PC-3 (cell line): ENCODE measurements at places on chromosomes 4 and X.

DNA sequence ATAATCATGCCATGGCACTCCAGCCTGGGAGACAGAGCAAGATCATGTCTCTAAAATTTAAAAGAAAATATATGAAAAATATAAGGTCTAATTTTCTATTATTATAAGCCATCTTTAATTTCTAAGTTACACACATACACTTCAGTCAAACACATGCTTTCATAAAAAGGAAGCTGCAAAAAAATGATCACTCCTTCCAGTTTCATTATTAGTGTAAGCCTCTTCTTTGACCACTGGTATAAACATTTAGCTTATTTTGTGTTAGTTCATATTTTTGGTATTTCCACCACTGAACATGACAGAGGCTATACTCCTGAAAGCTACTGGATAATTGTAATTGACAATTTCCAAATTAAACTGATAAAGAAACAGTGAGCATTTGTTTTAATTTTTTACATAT, 163.3 kb upstream of the USP38 start:
- DNase-seq, result no peak
- peaks cover 21% of the 10 kb centered on the region for H3K4me1 ChIP-seq
- no peaks in the 10 kb centered on the region for H3K27me3 ChIP-seq

DNA sequence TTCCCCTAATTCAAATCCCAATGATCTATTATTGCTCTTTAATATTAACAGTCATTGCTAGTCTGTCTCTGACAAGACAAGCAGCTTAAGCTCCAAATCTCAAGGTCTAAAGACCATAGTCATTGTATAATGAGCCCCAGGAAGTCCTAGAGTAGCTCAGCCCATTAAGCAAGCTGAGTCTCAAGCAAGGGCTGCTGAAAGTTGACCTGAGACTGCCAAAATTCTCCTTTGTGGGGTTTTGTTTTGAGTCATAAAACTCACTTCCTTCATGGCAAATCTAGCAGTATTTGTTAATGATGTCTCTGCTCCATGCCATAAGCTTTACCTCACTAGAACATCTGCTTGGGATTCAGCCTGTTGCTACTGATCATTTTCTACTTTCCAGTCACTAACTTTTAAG, 313.2 kb downstream of the ANTXR2 start:
- peak; percentile 1 for DNase-seq
- no peak overlapping the region for H3K4me3 ChIP-seq
- H3K27ac ChIP-seq, result no peak overlapping the region
- H3K36me3 ChIP-seq, result no peaks in the 10 kb centered on the region

DNA sequence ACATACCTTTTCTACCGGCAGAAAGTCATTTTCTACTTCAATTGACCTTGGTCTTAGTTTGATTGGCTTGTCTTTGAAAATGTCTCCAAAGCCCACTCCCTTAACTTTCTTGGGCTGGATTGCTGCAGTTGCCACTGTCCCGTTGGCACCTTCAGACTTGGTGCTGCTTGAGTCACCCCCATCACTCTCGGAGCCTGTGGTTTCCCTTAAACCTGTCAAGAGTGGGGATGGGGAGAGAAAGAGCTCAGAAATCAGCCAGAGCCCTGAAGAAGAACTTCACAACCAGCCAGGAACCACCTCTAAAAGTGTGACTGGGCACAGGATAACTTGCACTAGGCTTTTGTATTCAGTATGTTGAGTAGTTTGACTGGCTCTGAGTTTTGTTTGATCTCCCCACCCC, 168.5 kb upstream of the MAP3K15 start:
- no peak for DNase-seq
- H3K27ac ChIP-seq, result no peak overlapping the region
- H3K4me3 ChIP-seq, result no peak overlapping the region
- no peaks in the 10 kb centered on the region for H3K27me3 ChIP-seq
- H3K4me1 ChIP-seq, result peaks cover 26% of the 10 kb centered on the region

DNA sequence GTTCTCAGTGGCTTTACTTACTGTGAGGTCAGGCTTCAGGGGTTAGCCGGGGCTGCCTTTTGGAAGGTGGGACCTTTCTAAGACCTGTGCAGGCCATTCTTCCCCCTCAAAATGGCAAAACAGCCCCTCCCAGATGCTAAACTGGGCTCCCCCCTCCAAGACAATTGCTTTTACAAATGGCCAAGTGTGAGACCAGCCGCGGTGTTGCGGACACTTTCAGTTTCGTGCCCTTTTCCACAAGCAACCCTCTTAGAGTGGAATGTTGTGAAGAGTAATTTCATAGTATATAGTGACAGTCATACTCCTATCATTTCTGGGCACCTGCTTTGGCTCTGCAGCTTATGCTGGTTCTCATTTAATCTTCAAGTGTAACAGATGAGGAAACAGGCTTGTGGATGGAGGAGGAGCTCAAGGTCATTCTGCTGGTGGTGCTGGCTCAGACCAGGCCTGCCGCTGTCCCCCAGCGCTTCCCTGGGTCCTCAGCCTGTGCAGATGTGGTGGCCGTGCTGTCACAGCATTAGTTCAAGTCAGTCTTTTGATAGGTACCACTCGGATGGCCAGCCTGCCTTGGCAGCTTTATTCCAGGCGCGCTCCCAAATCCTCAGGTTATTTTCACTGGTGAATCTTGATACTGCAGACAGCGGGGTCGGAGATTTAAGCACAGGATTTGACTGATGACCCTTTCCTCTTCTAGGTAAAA, 55.0 kb upstream of the TADA2B start:
- no peak for DNase-seq
- no peaks in the 10 kb centered on the region for H3K36me3 ChIP-seq
- H3K4me1 ChIP-seq, result peaks cover 53% of the 10 kb centered on the region
- H3K27me3 ChIP-seq, result no peaks in the 10 kb centered on the region
- H3K27ac ChIP-seq, result peak overlapping the region; percentile 65
- peak overlapping the region; percentile 99 for H3K4me3 ChIP-seq
